WTC11 (cell line): ENCODE measurements at places on chromosomes 1 and 21.
A peak's percentile ranks its signal among the peaks of the same experiment; 100 is the strongest.

DNA sequence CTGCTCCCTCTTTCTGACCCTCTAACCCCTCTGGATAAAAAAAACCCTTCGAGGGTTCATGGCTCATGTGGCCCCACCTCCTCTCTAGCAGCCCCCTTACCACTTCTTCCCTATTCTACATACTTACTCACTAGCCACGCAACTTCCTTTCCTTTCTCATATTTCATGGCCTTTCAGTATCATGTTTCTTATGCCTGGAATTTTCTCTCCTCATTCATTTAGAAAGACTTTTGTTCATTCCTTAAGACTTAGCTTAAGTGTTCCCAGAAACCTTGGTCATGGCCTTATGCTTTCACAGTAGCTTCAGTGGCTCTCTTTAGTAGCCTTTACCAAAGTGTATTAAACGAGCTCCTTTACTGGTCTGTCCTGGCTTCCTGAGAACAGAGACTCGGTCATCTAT is 6.1 kb downstream of the ACP6 start:
- H3K4me1 ChIP-seq, result peaks cover 36% of the 10 kb centered on the region
- no peak overlapping the region; the same call in 1 of the 2 replicates for H3K27ac ChIP-seq
- no peak for DNase-seq
- H3K36me3 ChIP-seq, result peaks cover 27% of the 10 kb centered on the region
- H3K4me3 ChIP-seq, result no peak overlapping the region

GRCh38 chr21:36554411-36555157 is 74.7 kb upstream of the CLDN14 start:
- no peak overlapping the region for H3K4me3 ChIP-seq
- H3K27me3 ChIP-seq, result no peaks in the 10 kb centered on the region

DNA sequence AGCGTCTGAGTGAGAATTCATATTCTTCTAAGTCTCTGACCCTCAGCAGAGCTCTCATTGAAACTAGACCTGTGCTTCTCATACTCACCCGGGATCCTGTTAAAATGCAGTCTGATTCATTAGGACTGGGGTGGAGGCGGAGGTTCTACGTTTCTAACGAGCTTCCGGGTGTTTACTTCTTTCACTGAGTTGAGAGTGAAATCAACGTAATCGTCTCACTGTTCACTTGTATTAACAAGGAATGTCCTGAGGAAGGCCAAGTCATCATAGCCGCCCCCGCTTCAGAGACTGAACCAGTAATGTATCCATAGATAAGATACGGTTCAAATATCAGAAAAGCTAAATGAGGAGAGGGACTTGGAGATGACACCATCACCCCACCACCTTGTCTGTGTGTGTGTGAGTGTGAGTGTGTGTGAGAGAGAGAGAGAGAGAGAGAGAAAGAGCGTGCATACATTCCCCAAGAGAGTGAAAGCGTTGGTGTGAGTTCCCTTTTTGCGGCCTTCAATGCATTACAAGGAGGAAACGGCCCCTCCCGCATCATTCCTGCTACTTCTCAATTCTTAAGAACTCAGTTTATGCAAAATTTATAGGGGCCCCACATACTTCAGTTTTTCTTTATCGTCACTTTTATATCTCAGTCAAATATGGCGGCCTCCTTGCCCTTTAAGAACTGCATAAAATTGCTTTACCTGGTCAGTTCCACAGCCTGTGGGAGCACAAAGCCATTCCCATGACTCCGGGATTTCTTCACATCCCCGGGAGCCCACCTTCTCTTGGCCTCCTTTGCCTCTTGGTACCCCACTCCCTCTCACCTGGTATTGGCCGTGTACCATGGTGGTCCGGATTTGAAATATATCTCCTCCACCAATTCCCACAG is 19.8 kb downstream of the KMO start:
- no peak overlapping the region for H3K4me3 ChIP-seq
- no peaks in the 10 kb centered on the region; the same call in 1 of the 2 replicates for H3K27me3 ChIP-seq
- no peak overlapping the region for H3K27ac ChIP-seq
- DNase-seq, result no peak
- no peaks in the 10 kb centered on the region; the same call in 1 of the 2 replicates for H3K4me1 ChIP-seq

GRCh38 chr21:17085707-17086106 is 427.1 kb upstream of the CXADR start:
- no peak for DNase-seq
- no peak overlapping the region for H3K27ac ChIP-seq
- H3K36me3 ChIP-seq, result peaks cover 6% of the 10 kb centered on the region
- no peak overlapping the region for H3K4me3 ChIP-seq
- peaks cover 28% of the 10 kb centered on the region for H3K4me1 ChIP-seq

- H3K4me3 ChIP-seq, result no peak overlapping the region
- H3K27me3 ChIP-seq, result no peaks in the 10 kb centered on the region
- H3K27ac ChIP-seq, result no peak overlapping the region
- peaks cover 4% of the 10 kb centered on the region for H3K4me1 ChIP-seq
Measured at GRCh38 chr1:221809091-221810029, 67.5 kb upstream of the DUSP10 start.

GRCh38 chr21:31974454-31974985 is 101.7 kb downstream of the HUNK start:
- no peak overlapping the region for H3K4me3 ChIP-seq
- no peaks in the 10 kb centered on the region; the same call in 1 of the 2 replicates for H3K27me3 ChIP-seq
- H3K4me1 ChIP-seq, result peaks cover 14% of the 10 kb centered on the region
- DNase-seq, result peak; percentile 16
- no peak overlapping the region for H3K27ac ChIP-seq
- no peaks in the 10 kb centered on the region for H3K36me3 ChIP-seq

DNA sequence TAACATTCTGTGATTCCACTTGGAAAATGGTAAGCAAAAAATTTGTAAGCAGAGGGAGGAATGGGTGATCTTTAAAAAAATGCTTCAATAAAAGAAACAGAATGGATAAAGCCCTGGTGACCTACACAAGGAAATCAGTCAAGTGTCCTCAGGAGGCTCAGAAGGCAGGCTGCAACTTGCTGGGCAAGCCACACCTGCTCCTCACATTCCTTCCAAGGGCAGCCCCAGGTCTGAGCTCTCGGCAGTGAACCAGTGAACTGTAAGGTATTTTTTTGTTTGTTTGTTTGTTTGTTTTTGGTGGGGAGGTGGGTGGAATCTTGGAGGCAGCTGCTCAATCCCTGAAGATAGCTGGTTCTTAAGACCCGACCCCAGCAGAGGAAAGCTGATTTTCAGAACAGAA is 4.4 kb downstream of the TACSTD2 start:
- peak; percentile 30 for DNase-seq
- no peak overlapping the region for H3K4me3 ChIP-seq
- peaks cover 5% of the 10 kb centered on the region for H3K36me3 ChIP-seq
- H3K4me1 ChIP-seq, result peaks cover 46% of the 10 kb centered on the region
- H3K27me3 ChIP-seq, result peaks cover 40% of the 10 kb centered on the region

DNA sequence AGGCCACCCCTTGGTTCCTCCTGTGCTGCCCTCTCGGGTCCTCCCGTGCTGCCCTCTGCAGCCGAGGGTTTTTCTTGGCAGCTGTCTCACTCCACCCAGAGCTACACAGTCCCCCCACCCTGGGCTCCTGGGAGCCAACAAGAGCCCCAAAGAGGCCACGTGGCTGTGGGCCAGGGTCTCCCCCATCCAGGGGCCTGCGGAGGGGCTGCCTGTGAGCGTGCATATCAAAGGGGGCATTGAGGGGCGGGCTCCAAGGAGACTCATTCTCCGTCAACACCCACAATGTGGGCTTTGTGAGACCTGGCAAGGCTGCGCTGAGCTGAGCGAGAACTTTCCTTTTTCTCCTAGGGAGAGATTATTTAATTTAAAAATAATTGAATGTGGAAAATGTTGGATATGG is 108.7 kb upstream of the ARHGEF16 start:
- peaks cover 3% of the 10 kb centered on the region; the same call in 1 of the 2 replicates for H3K27me3 ChIP-seq
- peaks cover 15% of the 10 kb centered on the region for H3K36me3 ChIP-seq
- no peak overlapping the region for H3K4me3 ChIP-seq
- H3K27ac ChIP-seq, result no peak overlapping the region
- H3K4me1 ChIP-seq, result no peaks in the 10 kb centered on the region

DNA sequence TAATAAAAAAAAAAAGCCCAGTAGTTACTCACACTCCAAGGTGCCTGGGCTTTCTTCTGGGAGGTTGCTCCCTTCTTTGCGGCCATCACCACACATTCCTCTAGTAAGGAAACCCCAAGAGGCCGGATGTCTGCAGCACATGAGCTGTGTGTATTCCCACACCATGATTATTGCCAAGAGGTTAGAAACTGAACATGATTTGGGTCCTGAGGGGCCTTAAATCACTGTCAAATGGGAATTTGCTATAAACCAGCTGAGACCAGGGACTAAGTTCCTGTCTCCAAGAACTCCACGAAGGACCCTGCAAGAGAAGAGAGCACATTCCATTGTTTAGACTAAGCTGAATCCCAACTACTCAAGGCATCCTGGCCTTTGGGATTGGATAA is 85.3 kb upstream of the SSX2IP start:
- no peak overlapping the region for H3K27ac ChIP-seq
- no peak for DNase-seq
- no peaks in the 10 kb centered on the region for H3K27me3 ChIP-seq

DNA sequence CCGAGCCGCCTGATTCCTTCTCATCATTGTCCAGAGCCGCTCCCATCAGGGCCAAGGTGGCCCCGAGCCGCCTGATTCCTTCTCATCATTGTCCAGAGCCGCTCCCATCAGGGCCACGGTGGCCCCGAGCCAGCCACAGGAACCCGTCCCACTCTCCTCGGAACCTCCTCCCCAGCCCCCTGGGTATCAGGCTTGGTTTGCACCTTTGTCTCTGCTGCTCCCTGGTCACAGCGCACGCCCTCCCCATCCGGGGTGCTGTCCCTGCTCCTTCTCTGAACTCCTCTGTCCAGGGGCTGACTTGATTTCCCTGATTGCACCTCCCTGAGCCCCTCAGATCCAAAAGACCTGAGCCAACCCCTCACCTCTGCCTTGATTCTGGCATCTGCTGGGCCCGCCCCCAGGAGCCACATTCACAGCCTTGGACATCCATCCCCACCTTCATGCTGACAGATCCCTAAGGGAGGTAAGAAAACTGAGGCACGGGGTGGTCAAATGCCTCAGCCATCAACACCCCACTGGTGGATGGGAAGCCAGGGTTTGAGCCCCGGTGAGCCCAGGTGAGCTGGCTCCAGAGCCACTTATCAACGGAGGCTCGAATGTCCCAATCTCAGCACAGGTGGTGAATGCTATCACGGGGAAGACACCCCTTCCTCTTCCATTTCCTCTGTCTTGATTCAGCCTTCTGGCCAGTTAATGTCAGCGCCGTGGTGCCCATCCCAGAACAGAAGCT is 25.6 kb upstream of the COL18A1 start:
- peaks cover 13% of the 10 kb centered on the region for H3K36me3 ChIP-seq
- H3K27me3 ChIP-seq, result peaks cover 14% of the 10 kb centered on the region
- H3K4me1 ChIP-seq, result peaks cover 31% of the 10 kb centered on the region
- H3K27ac ChIP-seq, result peak overlapping the region; percentile 83
- no peak overlapping the region for H3K4me3 ChIP-seq

- H3K4me1 ChIP-seq, result peaks cover 50% of the 10 kb centered on the region
- no peak overlapping the region for H3K4me3 ChIP-seq
- DNase-seq, result no peak
- H3K36me3 ChIP-seq, result no peaks in the 10 kb centered on the region
Measured at GRCh38 chr1:21537511-21537931, 28.3 kb downstream of the ALPL start.

DNA sequence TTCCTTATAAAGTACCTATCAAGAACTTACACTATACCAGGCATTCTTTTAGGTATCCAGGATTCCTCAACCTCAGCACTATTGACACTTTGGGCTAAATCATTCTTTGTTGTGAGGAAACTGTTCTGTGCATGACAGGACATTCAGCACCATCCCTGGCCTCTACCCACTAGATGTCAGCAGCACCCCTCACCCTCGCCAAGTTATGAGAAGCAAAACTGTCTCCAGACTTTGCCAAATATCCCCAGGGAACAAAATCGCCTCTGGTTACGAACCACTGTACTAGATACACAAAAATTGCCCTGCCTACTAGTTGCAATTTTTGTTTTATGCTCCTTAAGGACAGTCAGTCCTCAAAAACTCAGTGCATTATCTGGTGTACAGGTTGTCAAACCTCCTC is 35.7 kb downstream of the PALMD start:
- no peaks in the 10 kb centered on the region; the same call in 1 of the 2 replicates for H3K27me3 ChIP-seq
- no peaks in the 10 kb centered on the region for H3K36me3 ChIP-seq
- H3K4me1 ChIP-seq, result peaks cover 9% of the 10 kb centered on the region

DNA sequence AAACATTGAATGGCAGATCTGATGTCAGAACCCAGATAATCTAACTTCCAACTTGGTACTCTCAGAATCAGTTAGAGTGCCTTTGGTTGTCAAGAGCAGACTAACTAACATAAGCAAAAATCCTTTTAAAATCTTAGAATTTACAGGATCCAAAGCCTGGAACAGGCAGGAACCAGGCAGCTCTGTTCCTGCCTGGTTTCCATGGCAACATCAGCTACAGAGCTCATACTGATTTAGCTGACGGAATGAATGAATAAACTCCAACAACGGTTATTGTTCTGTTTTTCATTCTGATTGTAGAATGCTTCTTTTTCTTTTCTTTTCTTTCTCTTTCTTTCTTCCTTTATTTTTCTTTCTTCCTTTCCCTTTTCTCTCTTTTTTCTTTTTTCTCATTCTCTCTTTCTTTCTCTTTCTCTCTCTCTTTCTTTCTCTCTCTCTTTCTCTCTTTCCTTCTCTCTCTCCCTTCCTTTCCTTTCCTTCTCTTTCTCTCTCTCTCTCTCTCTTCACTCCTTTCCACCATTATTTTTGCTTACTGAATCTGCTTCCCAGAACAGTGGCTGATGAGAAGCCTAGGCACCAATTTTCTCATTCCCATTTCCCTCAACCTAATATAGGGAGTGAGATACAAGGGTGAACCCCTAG is 121.6 kb downstream of the RGS7 start:
- peaks cover 8% of the 10 kb centered on the region for H3K4me1 ChIP-seq
- DNase-seq, result no peak
- no peak overlapping the region for H3K4me3 ChIP-seq

DNA sequence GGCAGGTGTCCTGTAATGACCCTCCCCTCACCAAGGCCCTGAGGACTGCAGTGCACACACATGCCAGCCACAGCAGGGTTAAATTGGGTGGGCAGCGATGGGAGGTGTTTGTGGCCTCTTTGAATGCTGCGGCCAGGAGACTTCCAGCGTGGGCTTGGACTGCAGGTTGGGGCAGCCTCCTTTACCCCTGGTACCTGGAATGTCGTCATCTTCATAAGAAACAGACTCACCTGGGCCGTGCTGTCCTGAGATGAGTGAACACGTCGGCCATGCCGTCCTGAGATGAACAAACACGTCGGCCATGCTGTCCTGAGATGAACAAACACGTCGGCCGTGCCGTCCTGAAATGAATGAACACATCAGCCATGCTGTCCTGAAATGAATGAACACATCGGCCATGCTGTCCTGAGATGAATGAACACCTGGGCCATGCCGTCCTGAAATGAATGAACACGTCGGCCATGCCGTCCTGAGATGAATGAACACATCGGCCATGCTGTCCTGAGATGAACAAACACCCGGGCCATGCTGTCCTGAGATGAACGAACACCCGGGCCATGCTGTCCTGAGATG is 50.1 kb upstream of the COL6A1 start:
- H3K4me1 ChIP-seq, result no peaks in the 10 kb centered on the region
- no peak for DNase-seq
- peaks cover 52% of the 10 kb centered on the region for H3K27me3 ChIP-seq
- peaks cover 38% of the 10 kb centered on the region for H3K36me3 ChIP-seq
- H3K27ac ChIP-seq, result no peak overlapping the region

GRCh38 chr1:191371626-191372025 is 786.6 kb upstream of the RGS18 start:
- H3K27me3 ChIP-seq, result no peaks in the 10 kb centered on the region; the same call in 1 of the 2 replicates
- H3K27ac ChIP-seq, result 0 out of 2 replicates have a peak overlapping the region, but pooled peaks have one; percentile 60
- DNase-seq, result no peak
- H3K4me3 ChIP-seq, result no peak overlapping the region
- peaks cover 29% of the 10 kb centered on the region for H3K36me3 ChIP-seq
- H3K4me1 ChIP-seq, result peaks cover 24% of the 10 kb centered on the region
